Hematopoietic multipotent progenitor cell treated with erythropoietin and hydrocortisone succinate and interleukin-3 and kit ligand, for 6 days (in vitro differentiated cells): ENCODE measurements at places on chromosomes 3 and 15.
A peak's percentile ranks its signal among the peaks of the same experiment; 100 is the strongest.

GRCh38 chr15:47744496-47744895 is 27.2 kb downstream of the SEMA6D start:
- no peak for DNase-seq

- DNase-seq: no peak
Measured at GRCh38 chr15:45347033-45347432, 31.3 kb downstream of the GATM start.

GRCh38 chr15:69730281-69731080 is 277.9 kb downstream of the RPLP1 start:
- DNase-seq: no peak

DNA sequence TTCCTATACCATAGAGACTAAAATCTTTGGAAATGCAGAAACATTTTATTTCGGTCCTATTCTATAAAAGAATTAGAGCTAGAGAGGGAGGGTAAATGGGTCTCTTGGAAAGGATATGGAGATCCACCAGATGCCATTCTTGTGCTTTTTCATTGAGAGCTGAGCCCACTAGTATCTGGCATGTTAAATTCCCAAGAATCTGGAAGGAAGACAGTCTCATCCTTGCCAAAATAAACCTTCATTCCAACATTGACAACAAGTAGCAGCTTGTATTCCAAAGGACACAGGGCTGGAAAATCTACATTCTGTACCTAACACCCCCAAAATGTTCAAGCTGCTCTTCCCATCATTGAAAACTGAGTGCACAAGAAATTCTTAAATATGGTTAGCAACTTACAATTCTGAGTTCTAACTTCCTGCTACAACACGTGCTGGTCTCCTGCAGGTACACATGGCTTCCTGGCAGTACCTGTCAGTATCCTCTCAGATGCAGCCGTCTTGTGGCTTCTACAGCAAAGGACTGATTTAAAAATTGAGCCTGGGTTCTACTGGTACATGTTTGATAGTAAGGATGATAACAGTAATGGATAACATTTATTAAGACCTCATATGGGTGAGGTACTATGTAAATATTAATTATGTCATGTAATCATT is 348.1 kb downstream of the SV2B start:
- no peak for DNase-seq

DNA sequence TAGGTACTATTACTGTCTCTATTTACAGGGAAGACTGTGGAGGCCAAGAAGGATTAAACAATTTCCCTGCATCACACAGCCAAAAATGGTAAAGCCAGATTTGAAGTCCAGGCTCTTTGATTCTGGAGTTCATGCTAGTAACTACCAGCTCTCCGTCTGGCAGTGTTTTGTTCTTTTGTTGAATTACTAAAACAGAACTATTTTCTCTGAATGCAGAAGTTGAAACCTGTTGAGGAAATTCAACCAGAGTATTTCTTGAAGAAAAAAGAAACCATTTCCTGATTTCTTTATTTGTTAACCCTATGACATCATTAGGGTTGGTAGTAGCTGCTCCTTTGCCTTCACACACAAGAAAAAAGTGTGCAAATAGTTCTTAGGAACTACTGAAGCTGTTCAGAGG is 34.3 kb downstream of the CRTC3 start:
- peak; percentile 57 for DNase-seq

DNA sequence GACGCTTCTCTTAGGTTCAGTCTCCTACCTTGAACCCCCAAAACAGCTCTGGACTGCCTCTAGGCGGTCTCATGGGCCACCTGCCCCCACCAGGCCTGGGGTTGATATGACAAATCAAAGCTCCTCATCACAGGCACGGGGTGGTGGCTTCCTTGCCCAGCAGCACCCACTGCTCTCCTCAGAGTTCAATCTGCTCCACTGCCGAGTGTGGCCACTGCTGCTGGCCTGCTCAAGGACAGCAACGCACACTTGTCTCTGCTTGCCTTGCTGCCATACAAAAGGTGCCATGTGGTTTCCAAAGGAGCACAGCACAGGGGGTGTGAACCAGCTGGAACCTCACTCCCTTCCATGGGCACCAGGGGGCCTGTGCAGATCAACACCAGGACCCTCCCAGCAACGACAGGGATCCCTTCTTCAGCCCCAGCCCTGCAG is 10.2 kb downstream of the KBTBD13 start:
- DNase-seq: peak; percentile 28

DNA sequence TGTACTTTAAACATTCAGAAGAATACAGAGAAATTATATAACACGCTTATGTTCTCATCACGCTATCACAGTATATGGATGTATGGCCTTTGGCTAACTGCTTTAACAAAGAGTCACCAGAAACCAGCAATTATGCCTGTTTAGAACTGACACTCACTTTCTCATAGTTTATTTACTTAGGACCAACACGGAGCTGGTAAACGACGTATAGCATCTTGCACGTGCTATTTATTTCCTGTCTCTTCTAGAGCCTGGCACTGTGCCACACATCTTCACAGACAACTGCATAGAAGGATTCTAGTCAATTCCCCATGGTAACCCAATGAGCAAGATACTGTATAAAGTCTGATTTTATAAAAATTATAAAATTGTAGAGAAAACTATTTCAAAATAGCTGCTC is 43.6 kb downstream of the TBC1D2B start:
- DNase-seq: peak; percentile 50

DNA sequence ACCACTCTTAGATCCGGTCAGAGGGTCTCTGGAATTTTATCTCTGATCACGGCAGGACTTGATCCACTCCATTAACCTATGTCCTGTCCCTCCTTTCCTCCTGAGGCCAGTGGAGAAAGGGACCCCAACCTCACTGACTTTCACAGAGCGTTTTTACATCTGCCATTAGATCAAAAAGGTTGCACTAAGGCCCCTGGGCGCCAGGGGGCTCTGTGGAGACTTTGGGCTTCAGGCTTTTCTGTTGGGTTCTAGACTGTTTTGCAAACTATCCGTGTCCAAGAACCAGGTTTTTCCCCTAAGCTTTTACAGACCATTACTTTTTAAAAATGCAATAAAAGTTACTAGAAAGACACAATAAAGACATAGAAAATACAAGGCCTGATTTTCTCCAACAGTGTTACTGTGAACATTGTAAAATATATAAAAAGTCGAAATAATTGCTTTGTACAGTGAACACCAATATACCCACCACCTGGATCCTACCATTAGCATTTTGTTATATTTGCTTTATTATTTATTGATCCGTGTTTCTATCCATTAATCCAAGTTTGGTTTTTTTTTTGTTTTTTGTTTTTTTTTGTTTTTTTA is 159.7 kb downstream of the POLR2M start:
- DNase-seq: peak; percentile 78

DNA sequence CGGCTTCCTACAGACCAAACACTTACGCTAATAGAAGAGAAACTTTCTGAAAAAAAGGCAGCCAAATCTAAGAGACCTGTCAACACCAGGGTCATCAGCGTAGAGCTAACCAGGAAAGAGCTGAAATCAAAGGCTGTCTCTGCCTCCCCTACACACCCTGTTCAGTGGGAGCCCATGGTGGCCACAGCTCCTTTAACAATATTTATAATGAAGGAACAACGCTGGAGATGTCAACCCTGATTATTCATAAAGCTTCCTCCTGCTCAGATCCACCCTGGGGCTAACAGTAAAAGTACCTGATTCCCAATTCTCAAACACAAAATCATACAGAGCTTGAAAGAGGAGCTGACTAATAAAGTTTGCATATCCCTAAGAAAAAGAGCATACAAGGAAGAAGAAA is 133.7 kb downstream of the ANXA2 start:
- DNase-seq: no peak

DNA sequence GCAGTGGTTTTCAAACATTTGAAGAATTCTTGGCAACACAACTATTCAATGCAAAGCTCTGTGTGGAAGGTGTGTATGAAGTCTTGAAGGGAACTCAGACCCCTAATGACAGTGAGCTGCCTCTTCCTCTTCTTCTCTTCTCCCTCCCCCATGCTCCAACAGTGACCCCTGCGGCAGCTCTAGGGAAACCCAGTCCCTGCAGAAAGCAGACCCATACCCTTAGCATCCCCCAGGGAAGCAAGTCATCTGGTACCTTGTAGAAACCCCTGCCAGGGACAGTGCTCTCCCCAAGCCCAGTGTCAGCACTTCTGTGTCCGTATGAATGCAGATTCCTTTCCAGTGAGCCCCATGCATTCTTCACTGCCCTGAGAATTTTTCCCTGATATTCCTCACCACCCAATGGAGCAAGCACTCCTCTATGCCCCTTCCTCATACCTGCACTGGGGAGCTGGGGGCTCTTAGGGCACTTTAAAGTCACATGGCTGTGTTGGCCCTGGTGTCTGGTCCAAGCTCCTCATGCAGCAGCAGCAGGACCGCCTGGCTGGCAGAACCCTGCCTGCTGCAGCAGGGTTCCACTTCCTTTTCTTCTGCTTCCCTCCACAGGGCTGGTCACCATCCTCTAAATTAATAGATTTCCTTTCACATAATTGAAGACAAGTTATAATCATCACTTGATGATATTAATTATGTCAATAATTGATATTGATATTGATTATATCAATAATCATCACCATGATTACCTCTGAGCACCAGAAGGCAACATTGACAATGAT is 442.5 kb downstream of the EPHB1 start:
- no peak for DNase-seq

DNA sequence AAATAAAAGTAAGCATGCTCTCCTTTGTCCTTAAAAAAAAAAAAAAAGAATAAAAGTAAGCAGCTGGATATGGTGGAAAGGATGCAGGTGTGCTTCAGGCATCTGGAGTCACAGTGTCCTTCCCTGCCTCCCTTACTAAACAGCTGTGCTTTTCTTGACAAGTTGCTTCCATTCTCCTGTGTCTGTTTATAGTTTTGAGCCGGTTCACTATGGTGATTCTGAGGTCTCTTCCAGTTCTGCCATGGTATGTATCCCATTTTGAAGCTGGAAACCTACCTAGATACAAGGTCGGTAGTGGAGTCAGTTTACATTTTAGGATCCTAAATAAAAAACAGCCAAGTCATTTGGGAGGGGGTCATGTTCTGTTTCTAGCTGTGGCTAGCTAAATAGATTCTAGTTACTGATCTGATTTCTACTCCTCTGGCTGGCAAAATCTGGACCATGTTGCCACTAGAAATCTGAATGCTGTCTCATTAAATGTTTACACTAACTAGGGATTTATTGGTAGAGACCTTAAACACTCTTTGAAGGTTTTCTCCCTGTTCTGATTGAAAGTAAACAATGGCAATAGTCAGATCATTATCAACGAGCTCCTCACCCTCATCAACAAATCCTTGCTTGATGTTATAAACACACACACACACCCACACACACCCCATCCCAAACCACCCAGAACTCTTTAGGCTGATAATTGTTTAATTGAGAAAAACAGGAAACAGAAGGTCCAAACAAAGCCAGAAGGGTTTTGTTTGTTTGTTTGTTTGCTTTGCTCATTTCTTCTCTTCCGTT is 7.9 kb downstream of the TNFSF10 start:
- no peak for DNase-seq

DNA sequence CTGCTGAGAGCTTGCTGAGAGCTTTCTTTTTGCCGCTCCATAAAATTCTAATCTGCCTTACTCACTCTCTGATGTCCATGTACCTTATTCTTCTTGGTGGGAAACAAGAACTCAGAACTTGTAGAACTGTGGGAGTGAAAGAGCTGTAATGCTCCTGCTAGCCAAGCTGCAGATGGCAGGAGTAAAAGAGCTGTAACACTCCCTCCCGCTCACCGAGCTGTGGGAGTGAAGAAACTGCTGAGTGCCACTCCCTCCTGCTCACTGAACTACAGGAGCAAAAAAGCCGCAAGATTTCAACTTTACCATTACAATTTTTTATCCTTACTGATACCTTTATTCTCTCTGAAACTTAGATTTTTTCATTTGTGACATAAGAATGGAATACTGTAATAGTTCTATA is 199.1 kb downstream of the SI start:
- DNase-seq: no peak

GRCh38 chr3:152491922-152492321 is 223.2 kb downstream of the MBNL1 start:
- no peak for DNase-seq

DNA sequence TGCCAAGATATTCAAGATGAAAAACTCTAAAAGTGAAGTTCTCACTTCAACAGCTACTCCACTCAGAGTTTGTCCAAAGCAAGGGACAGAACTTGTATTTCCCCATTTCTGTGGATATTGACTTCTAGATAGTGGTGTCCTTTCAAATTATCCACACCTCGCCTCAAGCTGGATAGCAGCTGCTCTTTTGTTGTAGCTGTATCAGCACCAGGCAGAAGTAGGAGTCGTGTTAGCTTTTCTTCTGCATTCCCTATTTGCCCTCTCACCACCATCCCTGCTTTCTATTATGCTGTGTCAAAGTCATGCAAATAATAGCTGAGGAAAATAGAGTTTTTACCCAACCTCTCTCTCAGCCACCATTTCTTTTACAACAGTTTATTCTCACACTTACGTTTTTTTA is 303.8 kb downstream of the EPHA3 start:
- DNase-seq: no peak

DNA sequence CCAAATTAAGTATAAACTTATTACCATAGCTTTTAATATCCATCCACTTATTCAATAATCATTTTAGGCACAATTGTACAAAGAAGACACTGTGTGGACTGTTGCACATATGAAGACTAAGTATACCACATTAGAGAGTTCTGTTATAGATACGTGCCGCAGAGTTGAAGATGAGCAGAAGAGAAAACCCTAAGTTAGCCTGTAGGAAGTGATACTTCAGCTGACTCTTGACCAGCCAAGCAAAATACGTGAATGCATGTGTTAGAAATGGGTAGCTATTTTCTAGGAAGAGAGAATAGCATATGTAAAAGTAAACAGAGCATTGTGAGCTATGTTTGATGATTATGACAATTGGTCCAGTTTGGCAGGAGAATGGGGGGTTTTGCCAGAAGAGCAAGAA is 272.0 kb upstream of the ATP11B start:
- no peak for DNase-seq

- DNase-seq: peak; percentile 75
Measured at GRCh38 chr3:146577662-146578061, 27.5 kb downstream of the PLSCR5 start.

DNA sequence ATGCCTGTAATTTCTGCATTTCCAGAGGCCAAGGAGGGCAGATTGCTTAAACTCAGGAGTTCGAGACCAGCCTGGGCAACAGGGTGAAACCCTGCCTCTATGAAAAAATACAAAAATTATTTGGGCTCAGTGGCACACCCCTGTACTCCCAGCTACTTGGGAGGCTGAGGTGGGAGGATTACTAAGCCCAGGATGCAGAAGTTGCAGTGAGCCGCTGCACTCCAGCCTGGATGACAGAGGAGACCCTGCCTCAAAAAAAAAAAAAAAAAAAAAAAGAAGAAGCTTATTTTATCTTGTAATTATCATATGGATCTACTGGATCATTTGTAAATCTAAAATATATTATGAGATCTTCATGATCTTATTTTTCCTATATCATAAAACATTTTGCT is 84.1 kb downstream of the PPCDC start:
- no peak for DNase-seq
